ENCODE measurements at places on chromosomes 7 and 10.

DNA sequence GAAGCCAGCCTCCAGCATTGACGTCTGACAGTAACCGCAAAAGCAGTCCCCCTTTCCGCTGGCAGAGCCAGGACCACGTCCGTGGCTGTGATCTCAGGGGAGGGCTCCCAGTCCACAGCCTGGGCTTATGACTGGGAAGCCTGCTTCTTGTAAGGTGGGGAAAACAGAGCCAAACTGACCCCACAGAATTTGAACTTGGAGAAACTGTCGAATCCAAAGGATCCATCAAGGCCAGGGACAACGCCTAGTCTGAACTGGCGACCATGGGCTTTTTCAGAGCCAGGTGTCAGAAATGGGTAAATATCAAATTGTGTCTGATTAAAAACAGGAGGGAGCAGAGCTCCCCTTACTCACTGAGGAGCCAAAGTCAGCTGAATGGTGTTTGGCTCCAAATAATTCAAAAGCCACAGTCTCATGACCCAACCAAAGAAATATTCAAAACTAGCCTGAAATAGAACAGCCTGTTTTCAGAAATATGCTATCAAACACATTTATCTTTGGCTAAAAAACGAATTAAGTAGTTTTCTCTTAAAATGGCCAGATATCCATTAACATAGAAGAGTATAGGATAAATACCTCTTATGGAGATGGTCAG, 751.4 kb upstream of the GALNT17 start:
- DNase-seq = no peak

GRCh38 chr10:56622335-56622973, 261.4 kb upstream of the ZWINT start:
- DNase-seq = no peak

GRCh38 chr10:110498087-110498981, 627 bp downstream of the DUSP5 start:
- DNase-seq = no peak

DNA sequence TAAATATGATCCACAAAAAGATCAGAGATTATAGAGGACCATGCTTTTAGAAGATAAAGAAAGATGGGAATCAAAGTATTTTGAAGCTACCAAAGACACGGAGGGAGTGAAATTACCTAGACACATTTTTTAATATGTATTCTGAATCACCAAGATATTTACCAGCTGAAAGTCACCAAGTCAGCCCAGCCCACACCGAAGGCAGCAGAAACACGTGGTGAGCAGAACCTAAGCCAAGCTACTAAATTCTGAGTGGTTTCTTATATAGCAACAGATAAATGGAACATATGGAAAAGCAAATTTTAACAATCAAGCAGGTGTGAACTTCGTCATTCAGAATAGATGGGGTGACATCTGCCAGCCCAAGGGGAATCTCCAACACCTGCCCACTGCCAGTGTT, 134.7 kb upstream of the AKR1E2 start:
- no peak for DNase-seq

GRCh38 chr10:53864846-53865245, 936.2 kb downstream of the PCDH15 start:
- no peak for DNase-seq

DNA sequence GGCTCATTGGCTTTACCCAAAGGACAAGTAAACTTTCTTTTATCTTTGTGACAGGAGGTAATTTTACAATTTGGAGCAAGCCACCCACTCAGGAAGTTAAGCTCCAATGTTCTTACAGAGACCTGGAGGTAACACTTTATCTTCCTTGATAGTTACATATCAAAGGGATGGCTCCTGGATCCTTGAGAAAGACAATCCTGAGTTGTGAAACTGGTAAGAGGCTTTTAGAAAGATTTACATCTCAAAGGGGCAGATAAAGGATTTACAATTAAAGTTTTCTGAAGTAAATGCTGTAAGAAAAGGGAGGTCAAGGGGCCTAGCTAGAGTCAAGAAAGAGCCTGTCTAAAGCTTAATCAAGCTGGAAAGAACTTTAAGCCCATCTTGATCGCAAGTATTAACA, 124.4 kb upstream of the ZNF804B start:
- no peak for DNase-seq

- no peak for DNase-seq
Observed at GRCh38 chr7:81244224-81244623, 325.4 kb upstream of the SEMA3C start.

- DNase-seq = no peak
Observed at GRCh38 chr10:75187961-75188426, 22.6 kb upstream of the VDAC2 start.

- no peak for DNase-seq
Observed at GRCh38 chr7:91942312-91942711, 1.6 kb downstream of the AKAP9 start.

- peak; percentile 6 for DNase-seq
Observed at GRCh38 chr7:97835296-97836138, 36.7 kb downstream of the ASNS start.

DNA sequence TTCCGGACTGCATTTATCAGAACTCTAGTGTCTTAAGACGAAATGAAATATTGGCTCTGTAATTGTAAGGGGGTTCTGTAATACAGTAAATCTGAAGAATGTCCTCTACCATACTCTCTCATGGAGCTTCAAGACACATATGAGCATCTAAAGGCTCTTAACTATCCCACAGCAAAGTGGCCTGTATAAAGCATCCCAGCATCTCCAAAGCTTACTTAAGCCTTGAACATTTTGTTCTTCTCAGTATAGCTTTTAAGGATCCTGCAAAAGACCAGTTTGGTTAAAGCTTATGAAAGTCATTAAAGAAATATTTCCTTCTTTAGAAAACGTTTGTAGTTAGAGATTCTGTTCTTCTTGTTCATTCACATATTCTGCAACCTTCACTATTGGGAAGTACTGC, 75.1 kb downstream of the HGF start:
- DNase-seq = no peak

DNA sequence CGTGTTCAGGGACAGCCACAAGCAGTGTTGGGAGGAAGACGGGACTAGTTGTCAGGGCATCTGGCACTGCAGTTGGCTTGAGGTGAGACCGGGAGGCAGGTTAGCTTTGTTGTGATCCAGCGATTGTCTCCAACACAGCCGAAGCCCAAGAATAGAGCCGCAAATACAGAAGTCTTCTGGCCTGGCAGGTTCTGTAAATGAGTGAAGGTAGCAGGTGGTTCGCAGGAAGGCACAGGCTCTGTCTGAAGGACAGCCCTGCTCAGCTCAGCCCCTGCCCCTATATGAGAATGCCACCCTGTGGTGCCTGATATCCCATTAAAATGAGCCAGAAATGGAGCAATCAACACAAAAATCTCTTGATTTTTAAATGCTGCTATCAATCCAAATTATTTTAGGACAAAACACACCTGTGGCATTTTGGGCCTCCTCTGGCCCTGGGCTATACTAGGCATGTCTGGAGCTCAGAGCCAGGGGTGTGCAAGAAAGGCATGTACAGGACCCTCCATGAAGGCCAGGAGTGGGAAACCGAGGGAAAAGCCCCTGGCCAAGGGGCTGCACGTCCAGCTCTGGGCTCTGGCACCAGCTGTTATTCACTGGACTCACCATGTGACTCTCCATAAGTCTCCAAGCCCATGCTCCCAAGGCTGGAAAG, 11.2 kb upstream of the C10orf71 start:
- DNase-seq = no peak

GRCh38 chr10:77240041-77240652, 397.5 kb downstream of the KCNMA1 start:
- DNase-seq = peak; percentile 60

GRCh38 chr7:98178762-98179490, 32.3 kb upstream of the BHLHA15 start:
- DNase-seq = no peak

- peak; percentile 6 for DNase-seq
Observed at GRCh38 chr10:32376097-32376496, 29.1 kb upstream of the EPC1 start.

DNA sequence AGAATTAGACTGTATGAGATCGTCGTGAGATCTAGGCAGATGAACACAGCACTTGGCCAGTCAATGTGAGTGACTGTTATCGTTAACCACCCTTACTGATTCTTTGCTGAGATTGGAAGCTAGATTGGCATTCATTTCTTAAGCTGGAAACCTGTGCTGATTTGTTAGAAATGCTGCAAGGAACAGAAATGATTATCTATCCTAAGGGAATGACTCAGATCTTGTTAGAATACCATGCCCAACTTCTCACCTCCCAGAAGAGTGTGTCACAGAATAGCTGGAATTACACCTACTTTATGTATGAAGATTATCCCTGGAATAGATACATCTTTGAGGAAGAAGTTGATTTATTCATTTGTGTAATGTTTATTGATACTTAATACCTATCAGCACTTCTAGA, 275.2 kb downstream of the AUTS2 start:
- DNase-seq = no peak

DNA sequence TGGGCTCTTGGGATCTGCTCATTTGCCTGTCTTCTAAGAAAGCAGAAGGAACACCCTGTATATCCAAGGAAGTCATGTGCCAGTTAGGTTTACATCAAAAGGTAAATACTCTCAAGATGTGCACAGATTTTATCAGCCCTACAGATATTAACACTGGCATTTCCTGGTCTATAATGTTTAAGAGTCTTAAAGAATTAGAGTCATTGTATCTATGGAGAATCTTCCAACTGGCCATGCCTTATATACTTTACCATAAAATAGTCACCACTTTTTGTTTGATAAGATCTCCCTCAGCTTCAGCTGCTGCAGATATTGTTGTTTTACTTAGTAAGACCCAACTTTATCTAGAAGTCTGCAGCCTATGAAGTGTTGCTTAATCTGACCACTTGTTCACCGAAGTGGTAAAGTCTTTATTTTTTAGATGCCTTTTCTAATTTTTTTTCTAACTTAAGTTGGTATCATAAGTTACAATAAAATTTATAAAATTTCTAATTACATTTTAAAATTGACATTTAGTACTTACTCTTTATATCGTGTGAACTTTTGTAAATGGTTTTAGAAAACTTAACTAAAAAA, 58.5 kb downstream of the CPED1 start:
- no peak for DNase-seq

DNA sequence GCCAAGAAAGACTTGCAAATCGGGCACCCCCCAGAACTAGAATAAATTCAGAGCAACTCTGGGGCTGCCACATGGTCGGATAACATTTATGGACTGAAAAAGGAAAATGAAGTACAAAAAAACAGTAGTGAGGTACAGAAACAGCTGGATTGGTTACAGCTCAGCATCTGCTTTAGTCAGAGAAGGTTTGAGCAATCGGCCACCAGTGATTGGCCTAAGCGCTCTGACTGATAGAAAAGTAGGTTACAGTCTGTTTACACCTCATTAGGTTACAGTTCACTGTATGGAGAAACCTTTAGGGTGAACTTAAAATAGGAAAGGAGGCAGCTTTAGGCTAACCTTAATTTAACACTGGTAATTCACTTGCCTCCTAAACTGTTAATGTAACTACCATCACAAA, 102.0 kb upstream of the DKK1 start:
- no peak for DNase-seq

DNA sequence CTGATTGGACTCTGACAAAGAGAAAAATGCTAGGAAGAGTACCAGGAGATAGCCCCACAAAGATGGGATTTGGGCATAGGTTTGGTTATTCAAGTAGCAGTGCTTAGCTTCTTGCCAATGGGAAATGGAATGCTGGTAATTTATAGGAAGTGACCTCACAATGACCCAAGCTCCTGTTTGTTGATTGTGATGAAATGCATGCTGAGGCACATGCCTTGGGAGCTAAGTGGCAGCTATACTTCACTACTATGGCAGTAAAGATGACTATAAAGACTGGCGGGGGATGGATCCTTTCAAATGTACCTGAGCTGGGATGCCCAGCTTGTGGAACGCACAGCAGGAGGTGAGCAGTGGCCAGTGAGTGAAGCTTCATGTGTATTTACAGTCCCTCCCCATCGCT, 153.8 kb downstream of the ZNF22 start:
- no peak for DNase-seq

- DNase-seq = no peak
Observed at GRCh38 chr7:106644999-106645398, 16.0 kb downstream of the CCDC71L start.

DNA sequence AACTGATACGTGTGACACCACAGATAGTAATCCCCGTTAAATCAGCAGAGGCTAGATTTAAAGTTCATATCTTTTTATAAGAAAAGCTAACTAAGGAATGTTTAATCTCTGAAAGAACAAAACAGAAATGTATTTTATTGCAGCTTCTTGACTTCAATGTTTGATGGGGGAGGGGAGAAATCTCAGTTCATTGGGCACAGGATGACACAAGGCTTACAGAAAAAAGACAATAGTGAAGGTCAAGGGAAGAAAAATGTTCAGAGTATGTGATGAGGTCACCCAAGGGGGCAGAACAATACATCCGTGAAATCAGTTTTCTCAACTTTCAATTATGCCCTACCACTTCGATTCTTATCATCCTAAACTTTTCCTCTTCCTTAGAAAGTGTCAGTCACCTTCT, 102.9 kb downstream of the ELAPOR2 start:
- DNase-seq = no peak

DNA sequence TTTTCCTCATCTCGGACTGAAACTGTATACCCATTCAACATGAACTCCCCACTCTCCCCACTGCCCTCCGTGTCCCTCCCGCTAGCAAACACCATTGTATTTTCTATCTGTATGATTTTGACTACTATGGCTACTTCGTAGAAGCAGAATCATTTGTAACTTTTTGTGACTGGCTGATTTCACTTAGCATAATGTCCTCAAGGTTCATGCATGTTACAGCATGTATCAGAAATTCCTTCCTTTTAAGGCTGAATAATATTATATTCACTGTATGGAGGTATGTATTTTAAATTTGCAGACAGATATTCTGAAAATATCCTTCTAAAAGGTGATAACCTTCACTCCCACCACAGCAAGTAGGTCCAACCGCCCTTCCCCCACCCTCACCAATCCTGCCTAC, 42.9 kb upstream of the MMD2 start:
- DNase-seq = no peak

Data from urinary bladder (tissue), 4 donors.